ENCODE measurements at places on chromosomes 11 and 22. TPM values are rescaled to one million over a fixed set of nuclear protein-coding genes. Genes with fewer than 3 reads are reported as not detected.

DNA sequence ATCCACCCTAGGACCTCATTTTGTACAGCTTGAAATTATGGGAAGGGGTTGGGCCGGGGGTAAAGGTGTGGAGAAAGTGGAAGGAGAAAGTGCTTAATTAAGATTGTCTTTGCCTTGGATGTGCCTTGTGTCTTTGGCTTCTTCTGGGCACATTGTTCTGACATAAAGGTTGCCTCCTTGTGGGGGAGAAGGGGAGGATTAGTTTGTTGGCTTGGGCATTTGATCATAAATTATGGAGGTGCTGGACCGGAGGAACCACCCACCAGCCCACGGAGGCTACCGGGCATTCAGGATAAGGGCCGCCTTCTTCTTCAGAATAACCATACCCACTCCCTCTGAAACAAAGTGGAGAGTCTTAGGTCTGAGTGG lies 1.3 kb downstream of the PAFAH1B2 start:
- DNase-seq, result no peak
- H3K4me1 ChIP-seq, result peaks cover 41% of the 10 kb centered on the region
- peak overlapping the region; percentile 93 for H3K27ac ChIP-seq
- H3K4me3 ChIP-seq, result peak overlapping the region; percentile 96
- no peaks in the 10 kb centered on the region for H3K27me3 ChIP-seq

EHF gene
- total RNA-seq, result not detected

CD6 gene
- not detected for total RNA-seq

DNA sequence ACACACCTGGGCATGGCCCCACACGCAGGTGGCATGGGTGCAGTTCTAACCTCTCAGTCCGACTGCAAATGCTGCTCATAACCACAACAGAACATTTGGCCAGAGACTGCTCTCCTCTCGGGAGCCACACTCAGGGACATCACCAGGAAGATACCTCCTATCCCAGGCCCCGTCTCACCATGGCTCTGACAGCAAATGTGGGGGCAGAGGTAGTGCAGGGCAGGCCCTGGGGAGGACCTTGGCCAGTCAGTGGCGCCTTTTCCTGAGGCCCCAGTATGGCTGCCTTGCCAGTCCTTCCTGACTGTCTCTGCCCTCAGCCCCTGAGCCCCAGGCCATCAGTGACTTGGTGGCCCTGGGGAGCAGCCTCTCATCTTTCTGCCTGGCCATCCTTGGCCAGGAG lies 2.8 kb downstream of the KRTAP5-6 start:
- no peak overlapping the region for H3K4me3 ChIP-seq
- H3K36me3 ChIP-seq, result no peaks in the 10 kb centered on the region
- H3K27ac ChIP-seq, result no peak overlapping the region
- H3K4me1 ChIP-seq, result no peaks in the 10 kb centered on the region
